ENCODE measurements at places on chromosomes 3 and 15.

DNA sequence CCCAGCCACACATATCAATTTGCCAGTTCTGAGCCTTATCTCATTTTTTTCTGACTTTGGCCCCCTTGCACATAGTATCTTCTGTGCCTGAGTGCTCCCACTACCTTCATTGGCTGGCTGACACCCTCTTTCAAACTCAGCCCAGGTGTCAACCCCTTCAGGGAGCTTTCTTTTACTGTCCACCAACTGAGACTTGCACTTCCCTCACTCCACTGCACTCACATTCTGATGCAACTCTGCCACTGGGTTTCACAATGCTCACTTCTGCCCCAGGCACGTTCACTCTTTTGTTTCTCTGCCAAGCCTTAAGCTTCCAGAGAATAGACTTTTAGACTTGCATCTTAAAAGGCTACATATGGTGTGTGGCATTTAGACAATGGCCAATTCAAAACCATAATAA is 101.5 kb upstream of the CBLB start:
- DNase-seq: no peak

DNA sequence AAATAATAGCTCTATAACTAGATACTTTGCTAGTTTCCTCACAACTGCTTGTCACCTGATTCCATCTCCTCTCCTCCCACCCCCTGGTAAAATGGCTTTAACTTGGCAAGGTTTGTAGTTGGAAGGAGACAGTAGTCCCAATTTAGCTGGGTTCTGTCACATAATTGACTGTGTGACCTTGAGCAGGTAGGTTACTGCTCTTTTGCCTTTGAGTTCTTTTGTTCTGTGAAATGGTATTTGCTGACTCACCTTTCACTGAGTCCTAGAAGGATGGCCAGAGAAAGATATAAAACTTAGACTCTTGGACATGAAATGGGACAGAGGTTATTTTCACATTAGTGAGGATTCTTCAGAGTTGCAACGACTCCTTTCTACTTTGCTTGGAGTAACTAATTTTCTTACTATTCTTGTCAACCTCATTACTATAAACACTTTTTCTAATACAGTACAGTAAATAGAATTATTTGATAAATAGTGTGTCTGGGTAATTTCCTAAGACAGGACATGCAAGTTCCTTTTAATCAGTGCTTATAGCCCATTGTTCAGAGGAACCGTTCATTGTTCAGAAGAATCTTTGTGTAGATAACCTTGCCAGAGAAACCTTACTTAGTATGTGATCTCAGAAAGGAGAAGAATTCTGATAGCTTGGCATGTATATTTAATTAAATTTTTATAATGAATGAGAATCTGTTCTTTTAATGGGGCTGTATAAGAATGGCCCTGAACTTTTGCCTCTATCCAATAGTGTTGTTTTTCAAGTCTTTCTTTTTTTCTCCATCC is 14.3 kb downstream of the AKAP13 start:
- DNase-seq: no peak

DNA sequence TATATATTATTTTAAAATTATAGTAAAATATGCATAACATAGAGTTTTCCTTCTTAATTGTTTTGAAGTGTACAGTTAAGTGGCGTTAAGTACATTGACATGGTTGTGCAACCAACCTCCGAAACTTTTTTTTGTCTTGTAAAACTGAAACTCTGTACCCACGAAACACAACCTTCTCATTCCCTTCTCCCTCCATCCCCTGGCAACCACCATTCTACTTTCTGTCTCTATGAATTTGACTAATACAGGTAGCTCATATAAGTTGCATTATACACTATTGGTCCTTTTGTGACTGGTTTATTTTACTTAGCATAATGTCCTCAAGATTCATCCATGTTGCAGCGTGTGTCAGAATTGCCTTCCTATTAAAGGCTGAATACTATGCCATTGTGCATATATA is 179.4 kb downstream of the SATB1 start:
- DNase-seq: no peak

DNA sequence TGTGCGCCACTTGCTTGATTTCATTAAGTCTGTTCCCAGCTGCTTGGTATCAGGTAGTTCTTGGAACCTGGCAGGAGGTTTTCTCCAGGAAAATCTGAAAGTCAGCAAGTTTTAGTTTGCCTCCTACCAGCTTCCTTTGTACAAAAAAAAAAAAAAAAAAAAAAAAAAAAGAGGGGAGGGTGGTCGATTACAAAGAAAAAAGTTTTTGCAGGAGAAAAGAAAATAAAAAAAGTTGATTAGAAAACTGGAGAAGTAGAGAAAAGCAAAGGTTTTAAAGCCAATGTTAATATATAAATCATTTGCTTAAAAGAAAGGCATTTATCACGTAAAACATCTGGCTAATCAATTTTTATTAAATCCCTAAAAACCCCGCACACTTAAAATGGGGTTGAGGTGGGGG is 5.9 kb downstream of the EPHA3 start:
- no peak for DNase-seq

GRCh38 chr3:29486096-29486495 is 205.2 kb downstream of the RBMS3 start:
- DNase-seq: no peak

DNA sequence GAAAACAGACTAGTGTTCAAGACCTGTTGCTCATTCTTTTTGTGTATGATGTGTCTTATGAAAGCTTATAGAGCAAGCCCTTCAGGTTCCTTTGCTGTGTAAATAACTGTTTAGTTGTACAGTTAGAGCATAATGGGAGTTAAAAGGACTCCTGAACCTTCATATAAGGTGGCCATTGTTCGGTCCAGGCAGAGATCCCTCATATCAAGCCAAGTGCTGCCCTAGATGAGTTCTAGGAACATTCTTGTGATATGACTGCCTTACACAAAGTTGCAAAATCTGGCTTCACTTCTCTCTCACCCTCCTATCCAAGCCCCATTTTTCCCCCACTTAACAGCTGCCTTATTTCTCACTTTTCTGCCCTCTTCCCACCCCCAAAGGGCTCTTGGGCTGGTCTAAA is 26.9 kb downstream of the GYG1 start:
- no peak for DNase-seq

DNA sequence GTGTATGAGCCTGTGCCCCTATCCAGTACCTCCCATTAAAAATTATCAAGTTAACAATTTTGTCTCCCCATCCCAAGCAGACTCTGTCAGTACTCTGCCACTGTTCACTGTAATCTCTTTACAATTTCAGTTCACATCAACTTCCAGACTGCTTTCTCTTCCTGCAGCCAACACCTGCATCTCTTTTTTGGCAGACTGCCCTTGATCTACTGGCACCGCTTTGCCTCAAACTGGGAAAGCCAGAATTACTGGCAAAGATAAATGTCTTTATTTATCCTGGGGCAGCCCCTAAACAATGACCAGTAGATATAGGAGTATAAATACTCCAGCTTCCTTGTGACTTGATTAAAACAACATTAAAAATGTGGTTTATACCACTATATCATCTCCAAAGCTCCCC is 494.1 kb downstream of the ZNF385D start:
- DNase-seq: no peak

GRCh38 chr15:71792521-71792920 is 17.8 kb upstream of the NR2E3 start:
- no peak for DNase-seq

DNA sequence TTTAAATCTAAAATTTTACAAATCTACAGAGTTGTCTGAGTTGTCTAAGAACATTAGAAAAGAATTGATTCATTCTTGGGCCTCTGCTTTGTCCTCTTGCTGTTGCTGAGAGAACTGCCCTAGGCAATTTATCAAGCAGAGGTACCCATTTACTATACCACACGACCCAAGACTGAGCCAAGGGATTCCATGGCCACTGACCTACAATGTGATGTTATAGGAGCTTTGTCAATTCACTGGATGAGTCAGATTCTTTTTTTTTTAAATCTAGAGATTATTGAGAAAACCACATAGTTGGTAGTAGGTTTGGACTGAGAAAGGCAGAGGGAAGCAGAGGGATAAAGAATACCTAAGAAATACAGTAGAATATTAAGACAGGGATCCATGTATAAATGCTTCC is 55.3 kb downstream of the TRAT1 start:
- no peak for DNase-seq

DNA sequence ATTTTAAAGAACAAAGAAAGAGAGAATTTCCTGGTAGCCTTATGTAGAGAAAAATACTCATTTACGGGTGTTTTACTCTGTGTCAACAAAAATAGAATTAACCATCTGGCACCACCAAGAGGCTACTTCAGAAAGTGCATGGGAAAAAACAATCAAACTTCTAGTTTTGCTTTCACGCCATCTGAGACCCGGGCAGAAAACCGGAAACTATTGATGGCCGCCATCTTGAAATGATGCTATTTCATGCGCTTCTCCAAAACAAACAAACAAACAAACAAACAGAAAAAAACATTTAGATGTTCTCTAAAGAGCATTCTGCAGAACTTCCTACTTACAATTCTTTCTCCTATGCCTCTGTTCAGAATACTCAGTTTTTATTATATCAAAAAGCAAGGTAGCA is 49.4 kb upstream of the SYNPR start:
- DNase-seq: no peak

DNA sequence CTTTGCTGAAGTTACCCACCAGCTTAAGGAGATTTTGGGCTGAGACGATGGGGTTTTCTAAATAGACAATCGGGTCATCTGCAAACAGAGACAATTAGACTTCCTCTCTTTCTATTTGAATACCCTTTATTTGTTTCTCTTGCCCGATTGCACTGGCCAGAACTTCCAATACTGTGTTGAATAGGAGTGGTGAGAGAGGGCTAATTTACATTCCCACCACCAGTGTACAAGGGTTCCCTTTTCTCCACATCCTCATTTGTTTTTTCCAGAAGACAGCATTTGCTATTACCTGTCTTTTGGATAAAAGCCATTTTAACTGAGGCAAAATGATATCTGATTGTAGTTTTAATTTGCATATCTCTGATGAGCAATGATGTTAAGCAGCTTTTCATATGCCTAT is 329.9 kb upstream of the TPRG1 start:
- DNase-seq: no peak

- no peak for DNase-seq
These were observed 461.3 kb downstream of the MCTP2 start for GRCh38 chr15:94692710-94693109.

DNA sequence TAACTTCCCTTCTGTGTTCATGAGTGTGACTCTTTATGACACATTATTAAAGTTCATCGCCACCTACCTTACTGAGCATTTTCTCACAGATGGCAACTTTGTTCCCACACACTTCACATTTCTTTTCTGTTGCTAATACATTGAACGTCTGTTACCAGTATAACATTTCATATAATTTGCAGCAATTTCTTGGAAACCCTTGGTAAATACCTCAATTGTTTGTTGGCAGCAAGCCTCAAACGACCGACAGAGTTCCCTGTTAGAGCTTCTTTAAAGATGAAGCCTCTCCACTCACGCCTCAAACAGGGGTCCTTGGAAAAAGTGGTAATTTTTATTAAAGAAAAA is 3.2 kb upstream of the CHSY1 start:
- no peak for DNase-seq

DNA sequence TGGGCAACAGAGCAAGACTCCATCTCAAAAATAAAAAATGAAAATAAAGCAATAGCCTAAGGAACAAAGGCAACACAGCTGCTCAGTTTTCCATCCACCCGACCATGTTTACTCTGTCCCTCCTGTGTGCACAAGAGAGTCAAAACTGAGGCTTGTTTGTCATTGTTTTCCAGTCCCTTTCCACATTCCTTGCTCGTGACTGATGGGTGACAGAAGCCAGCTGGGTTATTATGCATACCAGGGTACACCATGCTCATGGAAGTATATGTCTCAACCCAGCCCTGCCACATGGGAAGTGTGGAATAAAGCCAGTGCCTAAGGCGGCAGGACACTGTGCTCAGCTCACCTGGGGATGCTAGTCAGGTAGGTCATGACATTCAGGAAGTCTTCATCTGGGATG is 49.5 kb downstream of the MCF2L2 start:
- no peak for DNase-seq

DNA sequence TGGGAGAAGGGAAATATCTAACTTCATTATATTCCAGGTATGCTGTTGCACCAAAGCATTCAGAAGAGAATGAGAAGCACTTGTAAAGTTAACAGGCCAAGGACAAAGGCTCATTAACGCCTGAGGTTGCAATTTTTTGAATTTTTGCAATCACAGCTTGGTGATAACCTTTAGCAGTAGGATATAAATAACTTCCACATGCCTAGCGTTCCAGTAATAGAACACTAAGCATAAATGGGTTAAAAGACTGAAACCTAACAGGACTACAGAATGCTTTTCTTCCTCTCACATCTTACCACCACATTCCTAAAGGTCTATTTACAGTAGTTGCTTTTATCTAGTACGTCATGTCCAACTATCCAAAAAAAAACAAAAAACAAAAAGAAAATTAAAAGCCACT is 57.4 kb upstream of the IMPG2 start:
- no peak for DNase-seq

- no peak for DNase-seq
These were observed 168.3 kb upstream of the LPP start for GRCh38 chr3:187985647-187986046.

DNA sequence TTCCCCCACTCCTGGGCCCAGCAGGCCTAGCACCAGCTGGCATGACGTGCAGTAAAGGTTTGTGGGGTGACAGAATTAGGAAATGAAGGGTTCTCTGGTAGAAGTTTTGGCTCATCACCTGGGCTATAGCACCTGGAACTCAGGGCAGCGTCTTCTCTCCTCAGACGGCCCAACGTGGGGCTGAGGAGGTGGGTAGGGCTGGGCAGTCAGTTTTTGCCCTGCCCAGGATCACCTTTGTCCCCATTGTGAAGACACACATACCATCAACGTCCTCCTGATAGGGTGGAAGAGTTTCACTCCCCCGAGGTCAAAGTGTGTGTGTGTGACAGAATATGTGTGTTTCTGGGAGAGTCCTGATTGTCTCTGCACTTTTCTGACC is 12.1 kb downstream of the KBTBD13 start:
- DNase-seq: no peak

DNA sequence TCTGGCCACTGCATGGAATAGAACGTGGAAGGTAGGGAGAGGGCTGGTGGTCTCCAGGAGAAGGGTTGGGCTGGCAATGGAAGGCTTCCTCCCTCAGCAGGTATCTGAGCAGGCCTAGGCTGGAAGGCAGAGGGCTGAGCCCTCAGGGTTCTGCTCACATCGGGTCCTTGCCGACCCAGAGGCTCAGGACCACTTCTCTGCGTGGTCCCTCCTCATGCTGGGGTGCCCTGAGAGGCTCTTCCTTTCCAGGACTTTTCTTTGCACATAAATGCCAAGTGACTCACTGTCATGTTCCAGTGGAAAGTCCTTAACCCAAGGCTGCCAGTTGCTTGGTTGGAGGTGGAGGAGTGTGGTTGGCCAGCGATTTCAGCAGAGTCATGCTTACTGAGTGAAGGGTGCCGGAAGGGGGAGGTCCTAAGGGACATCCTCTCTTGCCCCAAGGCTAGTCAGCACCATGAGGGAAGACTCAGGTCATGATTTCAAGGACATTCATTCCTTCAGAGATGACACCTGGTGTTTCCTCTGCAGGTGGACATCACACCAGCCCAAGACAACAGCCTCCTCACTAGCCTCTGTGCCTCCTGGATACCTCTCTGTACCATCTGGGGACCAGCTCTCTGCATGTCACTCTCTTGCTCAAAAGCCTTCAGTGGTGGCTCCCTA is 8.2 kb downstream of the SLC6A6 start:
- no peak for DNase-seq

GRCh38 chr3:101634591-101635196 is 42.2 kb downstream of the ZBTB11 start:
- DNase-seq: no peak
